ENCODE measurements at places on chromosomes 6 and 20.

GRCh38 chr20:19330731-19331130, 118.3 kb downstream of the SLC24A3 start:
- no peak for DNase-seq

- DNase-seq, result no peak
Observed at GRCh38 chr6:116624036-116624805, 7.9 kb downstream of the RSPH4A start.

- DNase-seq, result no peak
Observed at GRCh38 chr6:96755096-96755495, 82.2 kb downstream of the GPR63 start.

GRCh38 chr6:127200114-127200513, 66.5 kb upstream of the RNF146 start:
- no peak for DNase-seq

DNA sequence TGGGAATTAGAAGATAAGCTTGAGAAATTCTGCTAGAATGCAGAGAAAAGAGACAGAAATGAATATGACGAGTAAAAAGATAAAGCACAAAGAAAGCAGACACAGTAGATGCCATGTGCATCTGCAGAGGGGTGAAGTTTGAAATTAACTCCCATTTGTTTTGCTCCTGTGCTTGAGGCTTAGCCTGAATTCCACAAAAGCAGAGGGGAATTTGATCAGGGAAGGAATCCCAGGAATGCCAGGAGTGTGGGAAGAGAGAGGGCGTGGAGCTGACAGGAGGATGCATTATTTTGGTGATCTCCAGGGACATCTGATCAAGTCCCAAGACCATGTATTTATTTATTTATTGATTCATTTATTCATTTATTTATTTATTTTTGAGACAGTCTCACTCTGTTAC, 55.6 kb downstream of the SLC22A1 start:
- DNase-seq, result no peak

GRCh38 chr6:15368873-15369272, 123.0 kb downstream of the JARID2 start:
- no peak for DNase-seq

DNA sequence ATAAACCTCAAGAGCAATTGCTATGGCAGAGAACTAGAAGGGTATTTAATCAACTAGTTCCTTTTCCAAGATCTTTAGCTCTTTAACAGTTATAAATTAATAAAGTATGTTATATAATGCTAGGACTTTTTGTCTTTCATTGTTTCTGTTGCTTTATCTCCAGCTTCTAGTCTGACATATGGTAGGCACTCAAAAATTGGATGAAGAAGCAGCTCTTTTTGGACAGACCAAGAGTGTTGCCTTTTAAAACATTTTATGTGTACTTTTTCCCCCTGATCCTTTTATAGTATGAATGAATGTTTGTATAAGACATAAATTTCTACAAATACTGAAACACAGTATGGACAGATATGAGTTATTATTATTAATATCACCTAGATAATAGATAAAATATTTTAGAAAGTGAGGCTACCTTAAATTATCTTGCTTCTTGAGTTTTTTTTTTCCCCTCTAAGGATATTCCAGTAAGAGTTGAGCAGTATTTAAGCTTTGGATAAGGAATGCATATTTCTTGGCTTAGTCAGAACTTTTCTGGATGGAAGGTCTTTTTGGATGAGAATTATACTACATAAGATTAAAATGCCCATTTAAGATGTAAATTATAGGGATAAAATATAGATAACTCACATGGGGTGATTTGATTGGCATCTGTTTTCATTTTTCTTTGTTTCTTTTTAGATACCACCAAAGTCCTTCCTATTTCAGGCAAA, 16.6 kb downstream of the LAMA2 start:
- no peak for DNase-seq

GRCh38 chr6:4084444-4085331, 5.8 kb upstream of the FAM217A start:
- no peak for DNase-seq

- no peak for DNase-seq
Observed at GRCh38 chr20:23963941-23964340, 24.6 kb downstream of the GGTLC1 start.

GRCh38 chr20:49893242-49894072, 21.9 kb downstream of the SPATA2 start:
- DNase-seq, result no peak

DNA sequence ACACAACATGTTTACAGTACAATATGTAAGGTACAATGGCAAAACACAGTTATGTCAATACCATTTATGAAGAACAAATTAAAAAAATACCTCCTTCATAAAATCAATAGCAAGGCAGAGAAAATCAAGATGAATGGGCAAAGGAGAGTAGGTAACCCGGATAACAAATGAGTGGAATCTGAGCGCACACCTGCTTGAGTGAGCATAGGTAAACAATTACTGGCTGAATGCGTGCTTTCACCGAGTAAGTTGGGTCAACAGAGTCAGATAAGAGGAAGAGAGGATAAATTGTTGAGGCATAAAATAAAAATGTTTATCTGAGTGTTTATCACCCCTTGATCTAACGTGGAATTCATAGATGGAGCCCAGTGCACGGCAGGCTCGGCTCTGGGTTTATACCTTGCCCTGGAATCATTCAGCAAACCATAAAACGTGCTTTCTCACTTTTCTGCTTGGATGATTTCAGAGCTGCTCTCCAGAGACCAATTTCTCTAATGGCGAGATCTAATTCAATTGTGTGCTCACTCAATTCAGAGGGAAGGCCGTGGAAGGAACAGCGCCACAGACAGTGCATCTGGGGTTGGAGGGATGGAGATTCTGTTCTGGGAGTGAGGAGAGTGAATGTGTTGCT, 224.8 kb upstream of the MAP3K7 start:
- no peak for DNase-seq

DNA sequence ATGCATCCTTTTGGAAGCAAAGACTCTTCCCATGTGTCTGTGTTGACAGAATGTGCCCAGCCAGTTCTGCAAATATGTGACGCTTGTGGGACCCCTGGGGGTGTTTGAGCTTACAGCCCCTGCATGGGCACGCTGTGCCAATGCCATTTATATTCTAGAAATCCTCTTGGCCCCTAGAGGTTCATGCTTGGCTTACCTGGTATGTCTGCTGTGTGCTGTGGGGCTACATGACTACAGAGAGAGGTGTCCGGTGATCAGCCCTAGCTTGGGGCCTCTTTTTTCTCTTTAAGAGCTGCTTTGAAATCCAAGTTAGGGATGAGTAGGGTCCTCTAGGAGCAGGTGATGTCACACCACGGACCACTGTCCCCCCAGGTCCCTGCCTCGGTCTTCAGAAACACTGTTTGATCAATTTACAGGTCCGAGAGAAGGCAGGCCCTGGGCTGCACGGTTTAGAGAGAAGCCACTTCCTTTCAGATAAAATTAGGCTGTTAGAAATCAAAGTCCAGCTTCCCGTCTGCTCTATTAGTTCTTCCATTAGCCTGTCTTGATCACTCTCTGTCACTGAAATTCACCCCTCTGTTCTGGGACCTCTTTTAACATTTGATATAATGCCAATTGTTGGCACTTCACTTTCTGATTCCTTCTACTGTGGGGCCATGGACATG, 26.5 kb downstream of the BCAS4 start:
- no peak for DNase-seq

DNA sequence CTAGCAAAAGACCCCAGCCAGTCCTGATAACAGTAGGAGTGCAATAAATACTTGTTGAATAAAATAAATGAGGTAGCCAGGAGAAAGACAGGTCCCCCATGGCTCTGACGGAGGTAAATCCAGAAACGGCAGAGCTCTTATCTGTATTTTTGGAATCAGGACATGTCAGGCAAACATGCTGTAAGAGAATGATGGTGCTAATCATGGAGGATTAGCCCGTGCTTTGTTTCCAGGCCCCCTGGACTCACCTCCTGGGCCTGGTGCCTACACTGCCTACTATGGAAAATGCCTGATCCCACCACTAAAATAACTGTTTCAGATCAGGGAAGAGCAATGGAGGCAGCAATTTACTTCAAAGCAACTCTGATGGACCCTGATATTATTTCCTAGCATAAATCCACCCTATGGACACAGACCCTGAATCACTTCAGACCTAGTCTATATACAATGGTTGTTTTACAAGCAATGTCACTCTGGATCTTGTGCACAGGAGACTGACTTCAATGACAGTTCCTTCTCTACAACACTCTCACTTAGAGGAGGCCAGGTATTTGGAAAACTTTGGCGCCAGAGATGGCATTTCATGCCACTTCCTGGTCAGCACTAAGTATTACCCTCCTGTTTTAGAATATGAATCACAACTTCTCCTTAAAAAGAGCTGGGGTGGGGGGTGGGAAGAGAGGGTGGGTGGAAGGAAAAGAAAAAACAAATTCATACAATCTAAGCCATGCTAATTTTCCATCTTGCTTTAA, 6.4 kb downstream of the MRPL14 start:
- no peak for DNase-seq

GRCh38 chr6:72894091-72894490, 272.2 kb downstream of the KCNQ5 start:
- no peak for DNase-seq

- peak; percentile 2 for DNase-seq
Observed at GRCh38 chr6:158972241-158973233, 27.5 kb downstream of the RSPH3 start.

- DNase-seq, result no peak
Observed at GRCh38 chr6:33976437-33977360, 169.2 kb downstream of the GRM4 start.

DNA sequence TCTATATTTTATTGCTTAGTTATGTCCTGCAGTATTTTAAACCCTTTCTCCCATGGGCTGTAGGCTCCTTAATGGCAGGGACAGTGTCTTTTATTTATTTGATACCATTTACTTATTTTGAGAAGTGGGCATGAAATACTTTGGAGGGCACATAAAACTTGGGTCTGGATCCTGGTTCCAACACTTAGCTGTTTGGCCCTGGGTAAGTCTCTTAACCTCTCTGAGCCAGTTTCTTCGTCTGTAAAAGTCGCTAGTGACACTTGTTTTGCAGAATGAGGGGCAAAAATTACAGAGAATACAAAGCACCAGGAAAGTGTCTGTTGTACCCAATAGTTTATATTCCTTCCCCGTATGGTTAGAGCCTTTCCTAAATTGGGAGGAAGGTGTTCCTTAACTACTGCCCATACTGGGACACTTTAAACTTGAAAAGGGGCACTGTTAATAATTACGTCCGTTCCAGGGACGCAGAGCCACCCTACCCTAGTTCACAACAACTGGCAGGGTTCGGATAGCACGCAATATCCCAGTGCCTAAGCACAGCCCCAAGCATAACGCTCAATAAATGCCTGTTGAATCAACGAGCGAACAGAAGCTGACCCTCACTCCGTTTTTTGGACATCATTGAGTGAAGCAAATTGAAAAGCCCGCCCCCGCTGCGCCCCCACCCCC, 6.0 kb upstream of the ARMC12 start:
- DNase-seq, result no peak

- no peak for DNase-seq
Observed at GRCh38 chr6:4883298-4883697, 107.1 kb downstream of the CDYL start.

DNA sequence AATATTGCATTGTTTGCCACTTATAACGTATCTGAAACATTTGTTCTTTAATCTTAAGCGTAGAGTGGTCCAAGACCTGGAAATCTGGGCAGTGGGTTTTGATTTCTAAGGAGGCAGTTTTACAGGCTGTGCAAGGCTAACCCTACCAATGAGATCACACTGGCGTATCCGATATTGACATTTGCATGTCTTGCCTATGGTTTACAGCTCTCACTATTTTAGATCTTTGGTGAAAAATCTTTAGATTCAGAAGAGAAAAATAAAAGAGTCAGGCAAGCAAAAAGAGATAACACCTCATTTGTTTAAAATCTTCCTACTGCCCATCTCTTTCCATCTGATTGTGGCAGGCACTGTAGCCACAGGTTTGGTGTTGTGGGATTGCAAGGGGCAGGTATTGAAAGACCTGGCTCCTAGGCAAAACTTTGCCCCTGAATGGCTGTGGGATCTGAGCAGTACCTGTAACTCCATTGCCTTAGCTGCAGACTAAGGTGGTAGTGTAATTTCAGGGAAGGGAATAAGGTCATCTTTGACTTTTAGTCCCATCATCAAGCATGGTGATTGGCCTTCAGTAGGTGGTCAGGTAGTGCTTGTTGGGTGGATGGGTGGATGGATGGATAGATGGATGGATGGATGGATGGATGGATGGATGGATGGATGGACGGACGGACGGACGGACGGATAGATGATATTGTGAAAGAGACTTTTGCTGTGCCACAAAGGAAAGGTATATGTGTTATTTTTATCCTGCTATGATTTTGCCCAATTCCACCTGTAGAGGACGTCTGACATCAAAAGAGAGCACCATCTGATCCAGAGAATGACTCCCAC, 1.9 kb downstream of the TNFAIP3 start:
- DNase-seq, result no peak

- DNase-seq, result no peak
Observed at GRCh38 chr6:155861821-155862220, 406.2 kb upstream of the NOX3 start.

GRCh38 chr20:39210341-39211036, 248.3 kb downstream of the DHX35 start:
- DNase-seq, result no peak

DNA sequence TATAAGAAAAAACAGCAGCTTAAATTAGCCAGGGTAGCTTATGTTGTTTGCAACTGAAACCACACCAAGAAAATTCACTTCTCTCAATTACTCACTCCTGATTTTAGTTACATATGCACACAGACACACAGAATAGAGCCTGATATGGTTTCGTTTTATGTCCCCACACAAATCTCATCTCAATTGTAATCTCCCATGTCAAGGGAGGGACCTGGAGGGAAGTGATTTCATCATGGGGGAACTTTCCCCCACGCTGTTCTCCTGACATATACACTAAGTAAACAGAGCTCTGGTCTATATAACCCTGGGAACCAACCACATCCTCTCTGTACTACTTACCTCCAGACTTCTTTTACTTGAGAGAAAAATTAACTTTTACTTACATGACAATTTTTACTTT, 9.8 kb downstream of the OR12D1 start:
- no peak for DNase-seq

- DNase-seq, result no peak
Observed at GRCh38 chr20:44326391-44327159, 10.3 kb upstream of the R3HDML start.

DNA sequence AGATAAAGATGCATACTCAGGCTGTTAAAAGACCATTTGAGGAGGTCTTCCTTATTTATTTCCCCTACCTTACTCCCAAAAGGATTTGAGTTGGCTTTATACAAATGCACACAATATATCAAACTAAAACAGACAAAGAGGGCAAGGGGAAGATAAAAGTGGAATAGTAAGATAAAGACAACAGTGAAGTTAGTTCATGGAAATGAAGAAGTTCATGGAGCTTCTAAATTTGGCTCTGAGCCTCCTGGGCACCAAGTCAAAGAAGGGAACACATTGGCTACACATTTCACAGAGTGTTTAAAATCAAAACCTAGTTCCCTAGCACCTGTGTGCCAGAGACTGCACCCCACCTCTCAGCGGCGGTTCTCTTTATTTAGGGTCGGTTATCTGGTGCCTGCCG, 25.8 kb upstream of the ARMC2 start:
- DNase-seq, result no peak

DNA sequence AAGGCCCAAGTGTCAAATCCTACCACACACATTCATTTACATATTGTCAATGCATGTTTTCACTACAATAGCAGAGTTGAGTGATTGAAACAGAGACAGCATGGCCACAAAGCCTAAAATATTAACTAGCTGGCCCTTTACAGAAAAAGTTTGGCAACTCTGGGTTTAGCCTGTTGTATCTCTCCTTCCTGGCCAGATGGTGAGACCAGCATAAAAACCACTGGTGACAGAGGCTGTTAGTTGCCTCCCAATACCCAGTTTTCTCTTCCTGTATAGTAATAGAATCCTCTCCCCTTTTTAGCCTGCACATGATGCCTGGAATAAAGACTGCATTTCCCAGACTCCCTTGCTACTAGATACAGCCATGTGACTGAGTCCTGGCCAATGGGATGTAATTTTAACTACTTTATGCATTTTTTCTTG, 100.0 kb upstream of the TAB2 start:
- DNase-seq, result no peak

All from cerebellar nuclear complex (tissue), 1 donor.